Pericardium fibroblast (primary cell): ENCODE measurements at places on chromosomes 1 and 21. TPM values are rescaled to one million over a fixed set of nuclear protein-coding genes. Genes with fewer than 3 reads are reported as not detected.

KPRP gene
- not detected in 2 replicates for total RNA-seq

AQP10 gene
- not detected in 2 replicates for total RNA-seq

CFAP74 gene
- total RNA-seq: not detected in 2 replicates

LCE1E gene
- total RNA-seq: not detected in 2 replicates

ANKRD45 gene
- total RNA-seq: 0.68 TPM in 1 of 2 replicates, not detected in the other

GBP3 gene
- 18.3 and 22.6 TPM in 2 replicates for total RNA-seq

TEDDM1 gene
- total RNA-seq: not detected in 2 replicates

SMIM1 gene
- 10.3 TPM in 1 of 2 replicates, not detected in the other for total RNA-seq

DDR2 gene
- total RNA-seq: 94.6 and 158 TPM in 2 replicates

PRAMEF5 gene
- not detected in 2 replicates for total RNA-seq

IL20 gene
- not detected in 2 replicates for total RNA-seq

BARHL2 gene
- total RNA-seq: not detected in 2 replicates

GBP5 gene
- not detected in 2 replicates for total RNA-seq

C1QB gene
- total RNA-seq: not detected in 2 replicates
